ENCODE measurements at places on chromosomes 5 and 9.

DNA sequence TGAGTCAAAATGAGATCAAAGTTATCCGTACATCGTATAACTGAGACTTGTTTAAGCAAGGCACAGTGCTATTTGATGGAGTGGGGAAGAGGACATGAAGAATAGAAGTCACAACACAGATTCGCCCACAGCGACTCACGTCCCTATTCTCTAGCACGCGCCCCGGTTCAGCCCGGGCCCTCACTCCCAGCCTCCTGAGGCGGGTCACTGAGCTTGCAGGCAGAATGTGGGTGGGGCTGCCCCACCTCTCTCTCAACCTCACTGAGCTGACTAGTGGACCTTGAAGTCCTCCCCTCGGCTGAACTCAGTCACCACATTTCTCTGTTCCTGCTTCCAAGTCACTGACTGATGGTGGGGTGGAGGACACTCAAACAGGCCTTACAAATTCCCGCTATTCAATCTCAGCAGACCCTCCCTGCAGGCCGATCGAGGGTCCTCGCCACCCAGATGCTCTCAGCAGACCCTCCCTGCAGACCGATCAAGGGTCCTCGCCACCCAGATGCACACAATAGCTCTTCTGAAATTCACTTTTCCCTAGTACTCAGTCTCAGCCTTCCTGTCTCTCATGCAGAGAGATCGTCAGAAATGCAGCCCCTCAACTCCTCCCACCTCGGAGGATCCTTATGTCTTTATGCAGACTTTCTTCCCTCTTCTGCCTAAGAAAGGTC, 12.9 kb downstream of the GLDC start:
- DNase-seq: no peak

DNA sequence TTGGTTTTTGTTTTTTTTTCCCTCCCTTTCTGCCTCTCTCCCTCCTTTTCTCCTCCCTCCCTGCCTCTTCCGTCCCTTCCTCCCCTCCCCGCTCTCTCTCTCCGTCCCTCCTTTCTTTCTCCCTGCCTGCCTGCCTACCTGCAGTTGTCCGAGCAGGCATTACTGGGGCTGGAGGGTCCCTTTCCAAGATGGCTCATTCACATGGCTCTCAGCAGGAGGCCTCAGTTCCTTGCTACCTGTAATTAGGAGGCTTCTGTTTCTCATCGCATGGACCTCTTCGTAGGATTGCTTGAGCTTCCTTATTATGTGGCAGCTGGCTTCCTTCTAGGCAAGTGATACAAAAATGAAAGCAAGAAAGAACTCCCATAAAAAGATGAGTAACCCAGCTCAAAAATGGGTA, 8.0 kb downstream of the RGS3 start:
- no peak for DNase-seq

GRCh38 chr5:123485275-123485674, 26.7 kb upstream of the CSNK1G3 start:
- DNase-seq: no peak

DNA sequence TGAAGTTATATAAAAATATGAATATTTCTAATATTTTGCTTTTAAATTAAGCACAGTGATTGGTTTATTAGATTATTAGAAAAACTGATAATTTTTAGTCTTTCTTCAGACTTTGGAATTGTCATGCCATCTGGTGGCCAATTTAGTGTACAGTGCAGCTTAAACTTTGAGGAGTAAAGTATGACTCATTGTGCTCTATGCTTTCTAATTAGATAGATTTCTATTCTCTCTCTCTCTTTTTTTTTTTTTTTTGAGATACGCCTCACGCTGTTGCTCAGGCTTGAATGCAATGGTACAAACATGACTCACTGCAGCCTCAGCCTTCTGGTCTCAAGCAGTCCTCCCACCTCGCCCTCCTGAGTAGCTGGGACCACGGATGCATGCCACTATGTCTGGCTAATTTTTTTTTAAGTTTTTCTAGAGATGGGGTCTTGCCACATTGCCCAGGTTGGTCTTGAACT, 42.1 kb upstream of the GPR21 start:
- DNase-seq: peak; percentile 13
